Cortex of kidney (tissue), 1 donor: ENCODE measurements at places on chromosomes 12 and 14.

- no peak for DNase-seq
Observed at GRCh38 chr12:121072147-121072546, 33.1 kb upstream of the OASL start.

- DNase-seq, result no peak
Observed at GRCh38 chr14:69841656-69842055, 37.6 kb upstream of the SMOC1 start.

DNA sequence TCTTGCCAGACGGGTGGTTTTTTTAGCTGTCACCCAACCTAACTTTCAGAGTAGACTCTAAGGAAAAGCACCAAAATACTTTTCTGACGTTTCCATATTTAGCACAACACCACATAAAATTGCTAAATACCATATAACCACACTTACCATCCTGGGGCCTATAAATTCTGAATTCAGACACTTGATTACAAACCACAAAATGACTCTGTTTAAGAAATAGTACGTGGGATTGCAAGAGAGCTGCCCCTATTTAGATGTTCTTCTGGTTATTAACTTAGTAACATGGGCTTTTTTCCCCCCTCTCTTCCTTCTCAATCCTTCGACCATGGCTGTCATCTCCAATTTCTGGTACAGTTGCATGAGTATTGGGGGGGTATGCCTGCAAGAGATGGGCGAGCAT is 287.7 kb downstream of the BMP4 start:
- DNase-seq, result no peak

GRCh38 chr12:24605466-24605865 is 343.4 kb downstream of the BCAT1 start:
- no peak for DNase-seq
